ENCODE measurements at places on chromosomes 11 and 22. TPM values are rescaled to one million over a fixed set of nuclear protein-coding genes. Genes with fewer than 3 reads are reported as not detected.

Gene CRACR2B
- 2.9 TPM for total RNA-seq

Gene PHETA2
- 19.7 TPM for total RNA-seq

Gene PRODH
- total RNA-seq, result 1.0 TPM

Gene SAA4
- total RNA-seq, result not detected

Gene LTO1
- total RNA-seq, result 5.4 TPM

Gene GRAMD1B
- total RNA-seq, result 2.5 TPM

- H3K4me3 ChIP-seq, result no peak overlapping the region
- H3K27ac ChIP-seq, result no peak overlapping the region
- no peaks in the 10 kb centered on the region for H3K4me1 ChIP-seq
- H3K36me3 ChIP-seq, result no peaks in the 10 kb centered on the region
Observed at GRCh38 chr22:41152902-41153301, 52.2 kb upstream of the L3MBTL2 start.

DNA sequence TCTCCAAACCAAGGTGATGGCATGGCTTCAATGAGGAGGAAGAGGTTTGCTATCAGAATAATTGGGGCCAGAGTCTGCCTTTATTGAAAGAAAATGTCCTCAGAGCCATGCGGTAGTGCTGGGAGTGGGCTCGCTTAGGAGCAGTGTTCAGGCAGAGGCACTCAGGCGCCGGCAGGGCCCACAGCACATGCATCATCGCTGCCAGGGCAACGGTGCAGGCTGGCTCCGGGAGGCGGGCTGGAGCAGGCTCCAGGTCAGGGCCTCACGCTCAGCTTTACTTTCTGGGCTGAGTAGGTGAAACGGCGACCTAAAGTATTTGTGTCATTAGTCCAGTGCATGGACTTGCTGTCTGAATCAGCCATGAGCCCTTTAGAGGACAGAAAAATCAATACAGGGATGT lies 169.9 kb upstream of the CCDC90B start:
- no peaks in the 10 kb centered on the region for H3K27me3 ChIP-seq
- H3K27ac ChIP-seq, result no peak overlapping the region
- no peaks in the 10 kb centered on the region for H3K4me1 ChIP-seq
- H3K4me3 ChIP-seq, result no peak overlapping the region

DNA sequence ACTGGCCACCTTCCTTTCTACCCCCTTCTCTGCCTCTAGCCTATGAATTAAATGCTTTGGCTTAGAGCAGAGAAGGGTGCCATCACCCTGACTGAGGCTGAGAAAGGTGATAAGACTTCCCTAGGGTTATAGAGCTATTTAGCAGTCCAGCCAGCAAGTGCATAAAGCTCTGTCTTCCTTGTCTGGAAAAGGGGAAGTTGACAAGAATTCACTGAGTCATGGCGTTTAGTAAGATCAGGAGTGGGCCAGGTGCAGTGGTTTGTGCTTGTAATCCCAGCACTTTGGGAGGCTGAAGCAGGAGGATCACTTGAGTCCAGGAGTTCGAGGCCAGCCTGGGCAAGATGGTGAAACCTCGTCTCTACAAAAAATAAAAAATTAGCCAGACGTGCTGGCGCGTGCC lies 63.1 kb downstream of the LHFPL7 start:
- H3K27ac ChIP-seq, result no peak overlapping the region
- H3K4me3 ChIP-seq, result no peak overlapping the region

GRCh38 chr11:83046621-83047172 lies 25.0 kb downstream of the RAB30 start:
- no peak for DNase-seq
- no peaks in the 10 kb centered on the region for H3K4me1 ChIP-seq
- no peaks in the 10 kb centered on the region for H3K36me3 ChIP-seq
- no peak overlapping the region for H3K4me3 ChIP-seq
- peak overlapping the region; percentile 13 for H3K27ac ChIP-seq
- H3K27me3 ChIP-seq, result no peaks in the 10 kb centered on the region

DNA sequence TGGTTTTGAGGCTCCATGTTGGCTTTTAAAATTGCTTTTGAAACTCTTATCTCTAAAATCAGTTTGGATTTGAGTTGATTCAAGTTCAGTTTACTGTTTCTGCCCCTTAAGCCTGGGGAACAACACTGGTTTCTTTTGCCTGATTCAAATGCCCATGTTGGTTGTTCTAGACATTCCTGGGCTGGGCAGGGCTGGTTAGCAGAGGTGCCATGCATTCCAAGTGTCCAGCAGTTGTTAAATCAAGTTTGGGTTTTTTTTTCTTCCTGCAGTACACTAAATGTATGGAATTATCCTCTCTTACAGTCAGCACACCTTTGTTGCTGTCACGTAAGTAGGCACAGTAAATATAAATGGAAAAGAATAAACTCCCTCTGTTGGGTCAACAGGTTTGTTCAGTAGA lies 67.2 kb upstream of the MTMR2 start:
- H3K27me3 ChIP-seq, result no peaks in the 10 kb centered on the region
- no peaks in the 10 kb centered on the region for H3K4me1 ChIP-seq
- no peak overlapping the region for H3K27ac ChIP-seq

GRCh38 chr11:36130401-36130800 lies 158.8 kb downstream of the COMMD9 start:
- H3K36me3 ChIP-seq, result no peaks in the 10 kb centered on the region
- H3K4me1 ChIP-seq, result no peaks in the 10 kb centered on the region
- H3K4me3 ChIP-seq, result no peak overlapping the region
- no peak overlapping the region for H3K27ac ChIP-seq
- no peak for DNase-seq

DNA sequence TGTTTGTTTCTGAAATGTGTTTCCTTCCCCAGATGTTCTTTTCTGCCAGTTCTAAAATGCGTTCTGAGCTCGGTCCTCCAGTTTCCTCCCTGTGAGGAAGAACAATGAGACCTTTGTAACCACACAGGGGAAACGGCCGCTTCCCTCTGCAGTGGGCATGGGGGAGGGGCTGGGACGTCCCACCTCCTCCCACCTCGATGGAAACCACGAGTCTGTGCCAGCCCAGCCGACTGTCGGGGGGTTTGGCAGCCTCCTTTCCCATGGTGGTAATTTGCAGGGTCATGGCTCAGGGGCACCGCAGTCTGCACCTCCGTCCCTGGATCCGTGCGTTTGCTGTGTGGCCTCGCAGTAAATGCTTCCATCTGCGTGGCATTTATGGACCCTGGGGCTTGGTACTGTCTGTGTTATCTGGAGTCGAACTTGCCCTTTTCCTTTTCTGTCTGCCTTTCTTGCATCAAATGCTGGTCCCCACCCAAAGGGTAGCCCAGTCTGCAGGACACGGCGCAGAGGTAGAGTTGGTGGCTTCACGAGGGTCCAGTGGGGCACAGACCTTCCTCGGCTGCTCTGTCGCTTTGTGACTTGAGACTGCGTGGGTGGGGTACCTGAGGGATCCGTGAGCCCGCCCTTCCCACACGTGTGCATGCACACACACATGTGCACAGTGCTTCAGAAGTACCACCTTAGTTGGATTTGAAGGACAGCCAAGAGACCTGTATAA lies 16.1 kb downstream of the LRP5 start:
- no peaks in the 10 kb centered on the region for H3K36me3 ChIP-seq
- no peak overlapping the region for H3K4me3 ChIP-seq
- H3K27ac ChIP-seq, result no peak overlapping the region
- H3K4me1 ChIP-seq, result no peaks in the 10 kb centered on the region

DNA sequence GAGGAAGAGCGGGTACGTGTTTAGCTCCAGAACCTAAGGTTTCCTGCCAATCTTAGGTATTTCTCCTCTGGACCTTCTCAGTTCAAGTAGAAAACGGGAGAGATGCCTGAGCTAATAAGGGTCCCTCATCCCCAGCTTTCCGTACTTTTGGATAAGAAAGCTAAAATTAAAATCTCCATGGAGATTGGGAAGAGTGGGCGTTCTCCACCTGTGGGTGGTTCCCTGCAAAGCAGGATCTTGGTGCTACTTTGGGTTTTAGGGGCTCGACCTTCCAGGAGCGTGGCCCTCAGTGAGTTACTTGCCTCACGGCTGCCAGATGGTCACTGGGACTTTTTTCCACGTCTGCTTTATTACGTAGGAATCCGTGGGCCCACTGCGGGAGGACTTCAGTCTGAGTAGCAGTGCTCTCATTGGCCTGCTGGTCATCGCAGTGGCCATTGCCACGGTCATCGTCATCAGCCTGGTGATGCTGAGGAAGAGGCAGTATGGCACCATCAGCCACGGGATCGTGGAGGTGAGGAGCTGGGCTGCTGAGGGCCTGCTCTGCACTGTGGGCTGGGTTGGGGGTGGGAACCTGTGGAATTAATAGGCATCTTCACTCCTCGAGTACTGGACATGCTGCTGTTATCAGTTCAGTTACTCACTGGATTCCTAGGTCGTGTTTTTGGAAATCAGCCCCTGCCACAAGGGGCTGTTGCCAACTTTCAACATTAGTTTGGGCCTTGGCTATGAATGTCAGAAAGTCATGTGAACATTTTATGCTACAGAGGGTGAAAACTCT lies 17.8 kb upstream of the ST14 start:
- no peak overlapping the region for H3K27ac ChIP-seq
- H3K27me3 ChIP-seq, result no peaks in the 10 kb centered on the region
- no peaks in the 10 kb centered on the region for H3K36me3 ChIP-seq
- DNase-seq, result no peak
- H3K4me3 ChIP-seq, result no peak overlapping the region

DNA sequence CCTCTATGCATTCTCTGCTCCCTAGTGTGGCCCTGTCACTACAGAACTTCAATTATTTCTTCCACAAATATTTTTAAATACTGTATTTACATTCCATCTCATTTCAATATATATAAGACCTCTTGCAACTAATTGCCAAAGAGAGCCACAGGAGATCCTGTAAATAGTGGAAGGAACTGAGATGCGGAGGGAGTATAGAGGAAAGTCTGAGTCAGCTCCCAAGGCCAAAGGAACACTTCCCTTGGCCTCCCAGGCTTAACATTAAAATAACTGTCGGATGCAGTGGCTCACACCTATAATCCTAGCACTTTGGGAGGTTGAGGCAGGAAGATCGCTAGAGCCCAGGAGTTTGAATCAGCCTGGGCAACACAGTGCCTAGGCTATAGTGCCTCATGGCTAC lies 31.2 kb downstream of the RBFOX2 start:
- peak overlapping the region; percentile 94 for H3K27ac ChIP-seq
- no peaks in the 10 kb centered on the region for H3K27me3 ChIP-seq
- no peaks in the 10 kb centered on the region for H3K36me3 ChIP-seq
- peaks cover 6% of the 10 kb centered on the region for H3K4me1 ChIP-seq

Data from uterus (tissue), 4 donors.